Stromal cell of bone marrow (primary cell): ENCODE measurements at places on chromosomes 3 and 15.
A peak's percentile ranks its signal among the peaks of the same experiment; 100 is the strongest.

DNA sequence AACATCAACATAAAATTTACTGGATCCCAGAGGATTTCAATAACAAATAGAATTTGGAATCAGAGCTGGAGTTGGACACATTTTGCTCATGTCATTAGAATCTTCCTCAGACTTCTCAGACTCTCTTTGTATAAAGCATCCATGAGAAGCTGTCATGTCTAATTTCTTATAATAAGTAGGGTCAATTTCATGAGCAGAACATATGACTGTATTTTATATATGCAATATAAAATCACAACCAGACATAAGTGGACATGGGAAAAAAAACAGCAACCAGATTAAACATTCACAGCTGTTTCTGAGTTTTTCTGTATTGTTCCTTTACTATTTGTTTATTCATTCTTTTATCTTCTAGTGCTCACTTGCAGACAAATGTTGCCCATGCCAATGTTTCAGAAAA is 325.5 kb downstream of the RBMS3 start:
- DNase-seq, result no peak

GRCh38 chr3:171749124-171749523 is 61.2 kb downstream of the PLD1 start:
- DNase-seq, result no peak

GRCh38 chr3:175005193-175005592 is 146.1 kb downstream of the NAALADL2 start:
- no peak for DNase-seq

DNA sequence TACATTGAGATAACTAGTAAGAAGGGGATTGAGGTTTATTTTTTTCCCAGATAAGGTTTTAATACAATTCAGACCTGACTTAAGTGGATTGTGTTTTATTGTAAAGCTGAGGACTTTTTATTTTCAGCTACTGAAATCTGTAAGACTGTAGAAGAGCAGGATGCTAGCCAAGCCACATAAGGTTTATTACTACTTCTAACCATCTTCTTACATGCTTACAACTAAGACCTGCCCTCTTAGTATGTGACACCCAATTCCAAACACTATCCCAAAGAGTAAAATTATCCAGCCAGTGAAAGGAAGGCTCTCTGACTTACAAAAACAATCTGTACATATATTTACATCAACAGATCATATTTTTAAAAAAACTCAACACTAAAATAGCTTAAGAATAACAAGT is 564.5 kb upstream of the NAALADL2 start:
- DNase-seq, result no peak

GRCh38 chr3:159919873-159920272 is 68.8 kb upstream of the IL12A start:
- peak; percentile 59 for DNase-seq

- no peak for DNase-seq
Observed at GRCh38 chr3:45508483-45509037, 86.0 kb upstream of the LIMD1 start.

GRCh38 chr3:152053866-152054265 is 180.4 kb downstream of the SUCNR1 start:
- no peak for DNase-seq
